ENCODE measurements at places on chromosomes 11 and 22.

DNA sequence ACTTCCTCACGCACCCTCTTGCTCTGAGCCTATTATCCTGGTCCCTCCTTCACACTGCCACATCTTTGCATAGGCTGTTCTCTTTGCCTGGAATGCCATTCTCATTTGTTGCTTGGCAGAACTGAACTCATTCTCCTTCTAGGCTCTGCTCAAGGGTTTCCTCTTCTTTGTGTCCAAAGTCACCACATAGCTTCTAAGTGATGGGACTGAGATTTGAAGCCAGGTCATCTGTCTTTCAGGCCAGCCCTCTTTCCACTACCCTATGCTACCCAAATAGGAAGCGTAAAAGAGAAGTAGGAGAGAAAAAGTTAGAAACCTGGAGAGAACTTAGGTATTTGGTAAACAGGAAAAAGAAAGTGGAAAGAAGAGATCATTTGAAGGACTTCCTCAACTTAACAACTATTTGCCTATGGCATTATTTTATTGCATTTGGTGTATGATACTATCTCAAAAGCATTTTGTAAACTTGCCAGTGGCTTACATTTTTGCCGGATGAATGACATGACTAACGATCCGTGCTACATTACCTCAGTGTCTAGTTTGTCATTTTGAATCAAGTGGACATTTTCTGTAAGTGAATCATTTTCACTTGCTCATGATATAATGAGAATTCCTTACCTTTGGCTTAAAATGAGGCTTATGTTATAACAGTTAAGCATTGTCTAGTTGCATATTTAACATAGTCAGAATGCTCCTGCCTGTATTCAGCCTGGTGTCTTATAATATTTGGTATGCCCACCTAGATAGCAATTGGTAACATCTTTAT is 18.5 kb downstream of the NF2 start:
- no peak for DNase-seq

DNA sequence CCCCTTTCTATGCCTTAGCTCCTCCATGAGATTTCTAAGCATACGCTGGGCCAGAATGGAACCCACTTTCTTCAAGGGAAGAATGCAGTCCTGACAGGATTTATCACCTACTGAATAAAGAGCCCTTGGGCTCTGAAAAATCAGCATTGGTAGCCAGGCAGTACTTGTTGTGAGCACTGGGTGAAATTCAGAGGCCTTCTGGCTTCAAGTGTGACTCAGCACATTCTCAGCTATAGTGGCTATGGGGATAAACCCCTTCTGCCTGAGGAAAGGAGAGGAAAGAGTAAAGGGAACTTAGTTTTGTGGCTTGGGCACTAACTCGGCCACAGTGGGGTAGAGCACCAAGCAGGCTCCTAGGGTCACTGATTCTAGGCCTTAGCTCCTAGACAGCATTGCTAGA is 574.8 kb downstream of the JRKL start:
- no peak for DNase-seq

DNA sequence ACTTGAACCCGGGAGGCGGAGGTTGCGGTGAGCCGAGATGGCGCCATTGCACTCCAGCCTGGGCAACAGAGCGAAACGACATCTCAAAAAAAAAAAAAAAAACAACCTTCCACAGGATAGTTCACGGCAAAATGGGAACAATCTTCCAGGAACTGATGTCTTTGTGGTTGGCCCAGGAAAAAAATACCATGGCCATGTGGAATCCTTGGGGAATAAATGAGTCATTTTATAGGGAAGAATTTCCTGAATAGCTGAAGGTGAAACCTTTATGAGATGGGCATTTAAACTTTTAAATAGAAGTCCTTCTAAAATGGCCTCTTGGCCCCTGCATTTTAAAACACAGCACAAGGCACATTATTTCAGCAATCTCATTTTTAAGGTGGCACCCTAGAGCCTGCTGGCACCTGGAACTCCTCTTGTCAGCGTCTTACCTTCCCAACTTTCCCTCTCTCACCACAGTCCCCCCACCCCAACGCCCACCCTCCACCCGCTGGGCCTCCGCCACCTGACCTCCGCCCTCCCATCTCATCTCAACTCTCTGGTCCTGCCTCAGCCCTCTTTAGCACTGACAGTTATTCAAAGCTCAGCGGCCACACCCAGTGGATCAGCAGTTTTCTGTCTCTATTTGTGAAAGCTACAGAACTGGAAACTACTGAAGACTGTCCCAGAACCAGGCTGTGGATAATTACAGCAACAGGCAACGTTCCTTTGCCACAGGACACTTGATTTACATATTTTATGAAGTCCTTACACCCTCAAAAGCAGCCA is 43.1 kb downstream of the SCGB1A1 start:
- DNase-seq, result no peak

- no peak for DNase-seq
These were observed 2.5 kb downstream of the PKP3 start for GRCh38 chr11:396511-396947.

GRCh38 chr11:2088746-2089535 is 50.2 kb downstream of the IGF2 start:
- DNase-seq, result no peak

DNA sequence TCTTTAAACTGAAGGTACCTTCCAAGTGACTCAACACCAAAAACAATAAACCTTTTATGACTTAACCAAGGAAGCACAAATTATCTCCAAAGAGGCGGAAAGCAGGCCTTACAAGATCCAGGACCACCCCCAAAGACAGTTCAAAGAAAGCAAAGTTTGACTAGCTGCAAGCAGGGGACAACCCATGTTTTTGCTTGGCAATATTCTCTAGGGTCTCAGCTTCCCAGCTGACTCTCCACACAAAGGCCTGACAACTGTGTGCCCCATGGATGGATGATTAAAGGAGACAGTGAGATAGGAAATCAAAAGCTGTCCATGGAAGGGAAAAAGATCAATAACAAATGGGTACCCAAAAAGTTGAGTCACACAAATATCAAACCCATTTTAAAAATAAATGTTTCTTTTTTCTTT is 232.2 kb downstream of the DDX10 start:
- no peak for DNase-seq

- DNase-seq, result no peak
These were observed 226.3 kb downstream of the OPCML start for GRCh38 chr11:133306019-133306418.

GRCh38 chr22:35539910-35540594 is 579 bp upstream of the RASD2 start:
- DNase-seq, result peak; percentile 24

- no peak for DNase-seq
These were observed 19.5 kb downstream of the IL18BP start for GRCh38 chr11:72018171-72018570.

DNA sequence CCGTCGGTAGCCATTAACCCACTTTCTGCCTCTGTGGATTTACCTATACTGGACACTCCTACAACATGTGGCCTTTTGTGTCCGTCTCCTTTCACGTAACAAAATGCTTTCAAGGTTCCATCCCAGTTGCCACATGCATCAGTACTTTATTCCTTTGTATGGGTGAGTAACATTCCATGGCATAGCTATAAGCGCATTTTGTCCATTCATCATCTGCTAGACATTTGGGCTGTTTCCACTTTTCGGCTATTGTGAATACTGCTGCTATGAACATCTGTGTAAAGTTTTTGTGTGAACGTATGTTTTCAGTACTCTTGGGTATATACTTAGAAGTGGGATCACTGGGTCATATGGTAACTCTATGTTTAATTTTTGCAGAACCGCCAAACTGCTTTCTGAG is 257.2 kb downstream of the ST3GAL4 start:
- no peak for DNase-seq

DNA sequence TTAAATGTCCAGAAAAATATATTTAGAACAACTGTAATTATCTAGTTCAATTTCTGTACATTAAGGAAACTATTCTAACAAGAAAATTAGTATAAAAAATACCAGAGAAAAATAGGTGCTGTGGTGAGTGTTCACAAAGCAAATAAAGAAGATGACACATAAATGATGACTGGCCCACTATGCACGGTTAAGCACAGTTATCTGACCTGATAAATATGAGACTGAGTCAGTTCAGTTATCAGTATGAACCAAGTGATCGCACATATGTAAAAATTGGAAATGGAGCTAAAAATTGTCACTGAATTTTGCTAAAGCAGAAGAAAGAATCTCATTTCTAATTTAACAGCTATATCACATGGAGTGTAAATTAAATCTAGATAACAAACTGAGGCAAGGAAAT is 18.8 kb upstream of the MAML2 start:
- DNase-seq, result no peak

DNA sequence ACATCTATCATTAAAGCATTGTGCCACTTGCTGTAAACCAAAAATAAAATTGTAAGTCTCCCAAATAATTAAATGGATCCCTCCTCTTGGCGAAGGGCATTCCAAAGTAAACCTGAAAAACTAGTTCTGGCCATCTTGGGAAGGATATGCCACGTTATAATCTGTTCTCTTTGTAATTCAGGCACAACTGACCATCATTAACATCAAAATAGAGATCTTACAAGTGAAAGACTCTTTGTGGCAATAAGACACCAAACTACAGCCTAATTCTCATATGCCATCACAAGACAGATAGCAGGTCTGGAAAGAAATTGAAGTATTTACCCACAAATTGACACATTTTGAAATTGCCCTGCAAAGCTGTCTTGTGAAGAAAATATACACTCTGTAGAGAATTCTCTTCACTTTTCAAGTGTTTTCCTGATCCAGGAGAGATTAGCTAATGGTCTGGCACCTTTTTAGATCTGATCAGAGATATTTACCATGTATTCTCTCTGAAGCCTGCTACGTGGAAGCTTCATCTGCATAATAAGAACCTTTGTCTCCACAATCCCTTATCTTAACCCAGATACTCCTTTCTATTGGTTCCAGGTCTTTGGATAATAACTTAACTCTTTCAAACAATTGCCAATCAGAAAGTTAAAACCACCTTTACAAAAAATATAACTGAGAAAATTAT is 630.4 kb upstream of the CCDC179 start:
- DNase-seq, result no peak

DNA sequence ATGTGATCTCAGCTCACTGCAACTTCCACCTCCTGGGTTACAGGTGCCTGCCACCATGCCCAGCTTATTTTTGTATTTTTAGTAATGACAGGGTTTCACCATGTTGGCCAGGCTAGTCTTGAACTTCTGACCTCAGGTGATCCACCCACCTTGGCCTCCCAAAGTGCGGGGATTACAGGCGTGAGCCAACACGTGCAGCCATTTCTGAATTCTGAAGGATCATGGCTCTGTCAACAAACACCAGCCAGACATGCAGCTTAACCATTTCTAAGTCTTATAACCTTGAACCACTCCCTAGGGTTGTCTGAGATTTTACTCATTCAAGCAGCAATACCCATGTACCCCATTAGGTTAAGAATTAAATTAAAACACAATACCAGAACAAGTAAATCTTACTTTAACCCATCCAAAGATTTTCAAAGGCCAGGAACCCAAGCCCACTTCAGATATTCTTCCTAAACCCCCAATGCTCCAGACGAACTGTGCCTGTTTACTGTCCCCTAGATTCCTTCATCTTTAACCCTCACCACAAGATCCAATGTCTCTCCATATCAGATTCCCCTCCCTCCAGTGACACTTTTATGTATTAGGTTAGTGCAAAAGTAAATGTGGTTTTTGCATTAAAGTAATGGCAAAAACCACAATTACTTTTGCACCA is 4.0 kb downstream of the RPS13 start:
- no peak for DNase-seq

- no peak for DNase-seq
These were observed 49.9 kb upstream of the LDLRAD3 start for GRCh38 chr11:35893796-35894475.

- no peak for DNase-seq
These were observed 26.2 kb downstream of the OR2AG2 start for GRCh38 chr11:6745465-6746015.

- no peak for DNase-seq
These were observed 43.6 kb downstream of the TSPAN18 start for GRCh38 chr11:44770401-44770800.

GRCh38 chr11:70667767-70668166 is 269.4 kb downstream of the CTTN start:
- DNase-seq, result no peak

GRCh38 chr11:118996926-118997626 is 862 bp upstream of the CENATAC start:
- no peak for DNase-seq

DNA sequence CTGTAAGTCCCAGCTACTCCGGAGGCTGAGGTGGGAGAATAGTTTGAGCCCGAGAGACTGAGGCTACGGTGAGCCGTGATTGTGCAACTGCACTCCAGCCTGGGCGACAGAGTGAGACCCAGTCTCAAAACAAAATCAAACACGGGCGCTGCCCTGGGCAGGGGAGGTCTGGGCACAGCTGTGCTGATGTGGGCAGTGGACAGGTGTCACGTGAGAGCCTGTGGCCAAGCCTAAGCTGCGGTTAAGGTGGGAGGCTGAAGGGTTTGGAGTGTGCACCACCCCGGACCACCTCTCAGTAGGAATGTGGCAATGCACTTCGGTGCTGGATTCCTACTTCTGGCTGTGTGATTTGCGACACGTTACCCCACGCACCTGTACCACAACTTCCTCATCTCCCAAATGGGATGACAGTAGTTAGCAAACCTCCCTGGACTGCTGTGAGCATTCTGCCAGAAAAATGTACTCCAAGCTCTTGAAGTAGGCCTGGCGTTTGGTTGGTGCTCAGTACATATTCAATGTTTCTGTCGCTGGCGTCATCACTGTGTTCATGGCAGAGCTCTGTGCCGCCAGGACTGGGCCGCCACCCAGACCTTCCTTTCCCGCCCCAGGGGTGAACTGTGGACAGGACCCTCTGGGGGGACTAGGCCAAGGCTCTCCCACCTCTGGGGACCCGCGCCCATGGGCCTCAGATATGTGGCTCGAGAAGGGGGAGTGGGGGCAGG is 807 bp upstream of the ZNF74 start:
- DNase-seq, result no peak

- no peak for DNase-seq
These were observed 103.0 kb downstream of the DBX1 start for GRCh38 chr11:20056950-20057943.

DNA sequence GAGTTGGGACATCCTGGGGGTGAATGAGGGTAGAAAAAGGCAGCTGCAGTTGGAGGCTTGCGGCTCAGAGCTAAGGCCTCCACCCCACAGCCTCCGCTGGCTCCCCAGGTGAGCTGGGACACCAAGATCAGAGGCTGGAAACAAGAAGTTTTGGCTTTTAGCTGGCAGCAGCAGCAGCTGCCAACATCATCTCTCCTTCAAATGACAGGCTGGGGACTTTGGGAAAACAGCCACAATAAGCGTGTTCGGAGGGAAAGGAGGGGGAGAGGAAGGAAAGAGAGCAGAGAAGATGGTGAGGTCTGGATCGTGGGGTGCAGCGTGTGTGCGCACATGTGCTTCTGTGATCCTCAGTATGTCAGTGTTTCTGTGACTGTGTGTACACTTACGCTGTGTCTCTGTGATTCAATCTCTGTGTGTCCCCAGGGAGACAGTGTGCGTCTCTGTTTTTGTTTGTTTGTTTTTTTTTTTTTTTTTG is 62.0 kb upstream of the RASD2 start:
- no peak for DNase-seq

- no peak for DNase-seq
These were observed 54.0 kb downstream of the SLC36A4 start for GRCh38 chr11:93143800-93144199.

- DNase-seq, result no peak
These were observed 4.0 kb upstream of the TRMU start for GRCh38 chr22:46331496-46331895.
